Bronchial smooth muscle cell (primary cell): ENCODE measurements at places on chromosomes 4 and X. TPM values are rescaled to one million over a fixed set of nuclear protein-coding genes. Genes with fewer than 3 reads are reported as not detected.

CXCL8 gene
- 0.17 and 1.9 TPM in 2 replicates for total RNA-seq

KLHL2 gene
- total RNA-seq = 12.6 and 15.3 TPM in 2 replicates

TAF7L gene
- 0.69 and 0.95 TPM in 2 replicates for total RNA-seq

OTUD6A gene
- not detected in 2 replicates for total RNA-seq

C4orf36 gene
- total RNA-seq = 1.1 and 2.1 TPM in 2 replicates

CT45A3 gene
- not detected in 2 replicates for total RNA-seq

IBSP gene
- total RNA-seq = not detected in 2 replicates

GLRB gene
- 1.7 and 3.2 TPM in 2 replicates for total RNA-seq

RNF212 gene
- total RNA-seq = 0.09 and 0.32 TPM in 2 replicates

TKTL1 gene
- total RNA-seq = not detected in 2 replicates

KLHL4 gene
- under 0.01 TPM in 2 replicates for total RNA-seq

SMR3B gene
- not detected in 2 replicates for total RNA-seq

GAGE1 gene
- not detected in 2 replicates for total RNA-seq

SLC10A6 gene
- total RNA-seq = 0.47 and 0.77 TPM in 2 replicates

SHROOM3 gene
- 2.7 and 3.5 TPM in 2 replicates for total RNA-seq

CPE gene
- total RNA-seq = 3.9 and 4.3 TPM in 2 replicates

PPARGC1A gene
- 0.47 and 0.69 TPM in 2 replicates for total RNA-seq

CLDN24 gene
- total RNA-seq = not detected in 2 replicates

CDK16 gene
- 36.6 TPM in 2 replicates for total RNA-seq

ADH1C gene
- 5.4 and 6.1 TPM in 2 replicates for total RNA-seq

TACR3 gene
- total RNA-seq = 0.16 TPM in 1 of 2 replicates, not detected in the other

ADH1B gene
- 104 and 567 TPM in 2 replicates for total RNA-seq

GPR78 gene
- 0.63 and 1.1 TPM in 2 replicates for total RNA-seq

MAGEE2 gene
- not detected in 2 replicates for total RNA-seq

SGMS2 gene
- 26.9 and 38.9 TPM in 2 replicates for total RNA-seq

FRMD7 gene
- total RNA-seq = under 0.01 TPM in 1 of 2 replicates, not detected in the other

HPGDS gene
- total RNA-seq = not detected in 2 replicates

BDH2 gene
- 62.7 and 83.2 TPM in 2 replicates for total RNA-seq

PHOX2B gene
- total RNA-seq = not detected in 2 replicates

TRIM61 gene
- 1.1 and 1.6 TPM in 2 replicates for total RNA-seq

SHROOM4 gene
- total RNA-seq = 0.17 and 0.47 TPM in 2 replicates

ASB9 gene
- 0.09 and 1.4 TPM in 2 replicates for total RNA-seq

XAGE1A gene
- not detected in 2 replicates for total RNA-seq

LDOC1 gene
- total RNA-seq = 6.8 and 9.9 TPM in 2 replicates

BEX2 gene
- 0.60 and 1.4 TPM in 2 replicates for total RNA-seq

DMRTC1B gene
- not detected in 2 replicates for total RNA-seq

ZFP42 gene
- total RNA-seq = under 0.01 TPM in 1 of 2 replicates, not detected in the other

FAT4 gene
- 14.9 and 18.1 TPM in 2 replicates for total RNA-seq

USP26 gene
- total RNA-seq = not detected in 2 replicates

STK32B gene
- 0.34 and 0.63 TPM in 2 replicates for total RNA-seq
